ENCODE measurements at places on chromosomes 2 and 18. TPM values are rescaled to one million over a fixed set of nuclear protein-coding genes. Genes with fewer than 3 reads are reported as not detected.

Gene TEX44
- not detected for total RNA-seq

Gene CXCR1
- not detected for total RNA-seq

GRCh38 chr2:221635949-221636348, 63.8 kb upstream of the EPHA4 start:
- no peak for DNase-seq

DNA sequence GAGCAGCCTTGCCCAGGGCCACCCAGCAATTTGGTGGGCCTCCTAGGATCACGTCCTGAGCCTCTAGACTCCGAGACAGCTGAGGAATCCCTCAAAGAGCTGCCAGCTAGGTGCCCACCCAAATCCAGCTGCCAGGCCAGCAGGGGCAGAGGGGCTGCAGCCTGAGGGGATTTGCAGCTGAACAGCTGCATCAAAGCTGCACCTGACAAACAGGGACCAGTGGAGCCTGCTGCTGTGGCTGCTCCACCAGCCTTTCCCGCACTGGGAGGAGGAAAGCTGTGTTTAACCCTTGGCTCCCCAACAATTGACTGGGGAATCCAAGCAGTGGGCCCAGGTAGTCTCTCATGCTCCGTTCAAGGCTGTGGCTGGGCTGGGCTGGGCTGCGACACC, 8.2 kb downstream of the ADRA2B start:
- no peak for DNase-seq

DNA sequence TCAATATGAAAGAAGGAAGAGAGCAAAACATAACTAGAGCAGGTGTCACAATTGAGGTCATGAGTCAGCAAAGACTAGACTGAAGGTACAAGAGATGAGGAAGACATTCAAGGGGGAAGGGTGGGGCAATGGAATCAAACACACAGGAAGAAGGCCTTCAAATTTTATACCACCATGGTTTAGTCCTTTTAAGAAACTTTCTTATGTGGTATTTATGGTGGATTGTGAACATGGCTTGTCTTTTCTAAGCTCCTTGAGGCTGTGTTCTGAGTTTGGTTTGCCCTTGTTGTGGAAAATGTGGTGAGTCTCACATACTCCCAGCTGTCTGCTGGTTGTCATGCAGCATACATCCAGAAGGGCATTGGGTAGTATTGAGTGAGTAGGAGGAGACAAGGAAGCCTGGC, 62.1 kb downstream of the NABP1 start:
- no peak for DNase-seq

DNA sequence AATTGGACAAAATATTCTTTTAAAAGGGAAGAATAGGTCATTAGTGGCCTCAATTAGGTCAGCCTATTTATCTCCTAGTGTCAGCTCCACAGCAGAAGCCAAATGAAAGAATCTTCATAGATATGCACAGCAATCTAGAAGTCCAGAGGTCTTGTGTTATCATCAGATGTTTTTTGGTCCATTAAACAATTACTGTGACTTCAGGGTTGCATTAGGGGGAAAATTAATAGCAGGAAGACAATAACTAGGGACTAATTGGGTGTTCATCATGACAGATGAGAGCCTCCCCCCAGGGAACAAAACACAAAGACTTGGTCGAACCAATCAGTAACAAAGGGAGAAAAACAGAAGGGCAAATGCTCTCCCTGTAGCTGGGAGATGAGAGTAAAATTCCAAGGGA, 264.7 kb downstream of the PTH2R start:
- DNase-seq: no peak

DNA sequence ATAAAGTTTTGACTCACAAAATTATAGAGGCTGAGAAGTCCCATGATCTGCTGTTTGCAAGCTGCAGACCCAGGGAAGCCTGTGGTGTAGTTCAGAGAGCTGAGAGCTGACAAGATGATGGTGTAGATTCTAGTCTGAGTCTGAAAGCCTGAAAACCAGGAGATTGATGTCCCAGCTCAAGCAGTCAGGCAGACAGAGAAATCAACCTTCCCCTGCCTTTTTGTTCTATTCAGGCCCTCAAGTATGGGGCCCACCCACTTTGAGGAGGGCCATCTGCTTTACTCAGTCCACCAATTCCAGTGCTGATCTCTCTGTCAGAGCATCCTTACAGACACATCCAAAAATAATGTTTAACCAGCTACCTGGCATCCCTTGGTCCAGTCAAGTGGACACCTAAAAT, 479.6 kb downstream of the STK39 start:
- DNase-seq: no peak

GRCh38 chr18:79901665-79902064, 49.8 kb downstream of the SLC66A2 start:
- no peak for DNase-seq

DNA sequence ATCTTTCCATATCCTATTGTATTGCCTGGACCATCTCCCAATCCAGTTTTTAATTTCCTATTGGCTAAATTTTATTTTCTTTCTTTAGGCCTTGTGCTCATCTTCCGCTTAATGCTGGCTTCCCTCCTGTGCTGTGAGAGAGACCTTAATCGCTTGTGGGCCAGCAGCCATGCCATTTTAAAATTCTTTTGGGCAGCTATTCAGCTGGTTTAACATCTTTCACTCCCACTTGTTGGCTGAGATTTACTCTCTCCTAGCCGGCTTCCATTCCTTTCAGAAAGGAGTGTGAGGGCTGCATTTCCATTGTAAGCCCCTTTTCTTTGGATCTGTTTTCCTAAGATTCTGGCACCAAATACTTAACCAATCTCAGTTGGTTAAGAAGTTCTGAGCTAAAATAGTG, 140.9 kb upstream of the RASGRP3 start:
- no peak for DNase-seq

GRCh38 chr18:22988208-22988607, 55.1 kb downstream of the RBBP8 start:
- no peak for DNase-seq

DNA sequence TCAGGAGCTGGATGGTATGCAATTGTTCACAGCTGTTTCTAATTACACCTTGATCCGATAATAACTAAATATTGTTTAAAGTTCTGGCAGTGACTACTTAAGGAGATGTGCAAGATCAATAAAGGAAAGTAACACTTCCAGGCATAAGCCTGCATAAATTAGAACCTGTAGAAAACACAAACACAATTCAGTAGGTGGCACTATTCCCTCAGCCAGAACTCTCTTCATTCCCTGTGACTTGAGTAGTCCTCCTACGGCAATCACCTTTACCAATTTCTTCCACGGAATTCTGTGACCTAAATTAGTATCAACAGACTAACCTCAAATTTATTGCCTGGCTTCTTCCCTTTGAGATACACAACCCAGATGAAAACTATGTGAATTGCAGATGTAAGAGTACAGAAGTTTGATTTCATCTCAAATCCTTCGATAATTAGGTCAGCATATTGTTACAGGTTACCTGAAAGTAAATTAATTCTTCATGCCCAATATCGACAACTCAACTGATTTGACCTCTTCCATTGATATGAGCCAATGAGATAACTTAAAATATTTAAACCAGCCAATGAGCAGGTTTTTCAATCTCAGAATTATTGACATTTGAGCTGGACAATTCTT, 137.8 kb downstream of the PID1 start:
- DNase-seq: no peak

DNA sequence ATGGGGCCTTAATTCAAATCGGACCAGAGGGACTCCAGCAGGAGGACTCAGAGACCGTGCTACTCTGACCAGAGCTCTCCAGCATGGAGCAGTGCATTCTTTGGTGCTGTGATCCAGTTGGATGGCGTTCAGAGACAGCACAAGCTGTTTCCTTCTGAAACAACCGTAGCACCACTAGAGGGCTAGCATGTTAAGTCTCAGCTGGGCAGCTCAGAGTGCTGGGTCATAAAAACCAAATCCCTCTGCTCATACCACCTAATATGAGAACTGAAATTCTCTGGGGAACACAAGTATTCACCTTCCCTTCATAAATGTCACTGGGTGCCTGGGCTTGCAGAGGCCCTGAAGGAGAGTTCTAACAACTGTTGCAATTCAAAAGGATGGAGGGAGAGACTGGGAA, 97.7 kb upstream of the TFCP2L1 start:
- no peak for DNase-seq

DNA sequence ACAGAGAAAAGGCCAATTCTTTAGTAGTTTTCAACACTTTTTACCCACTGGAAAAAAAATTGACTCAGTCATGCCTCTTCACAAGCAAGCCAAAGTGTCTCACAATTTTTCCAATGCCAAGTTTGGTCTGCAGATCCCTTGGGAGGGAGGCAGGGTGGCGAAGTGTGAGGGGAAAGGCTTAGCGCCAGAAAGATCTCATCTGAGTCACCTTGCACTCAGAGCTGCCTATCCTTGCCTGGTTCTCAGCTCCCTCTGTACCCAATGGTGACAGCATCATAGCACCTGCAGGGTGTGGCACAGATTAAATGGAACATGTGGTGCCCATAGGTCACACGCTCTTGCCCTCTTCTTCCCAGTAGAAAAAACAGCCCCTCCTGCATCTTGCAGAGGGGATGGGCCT, 55.2 kb upstream of the GYPC start:
- no peak for DNase-seq

Data from SJSA1 (cell line).